ENCODE measurements at places on chromosomes 5 and 9.
A peak's percentile ranks its signal among the peaks of the same experiment; 100 is the strongest.

GRCh38 chr5:61200582-61201155, 38.4 kb upstream of the SMIM15 start:
- DNase-seq, result no peak

DNA sequence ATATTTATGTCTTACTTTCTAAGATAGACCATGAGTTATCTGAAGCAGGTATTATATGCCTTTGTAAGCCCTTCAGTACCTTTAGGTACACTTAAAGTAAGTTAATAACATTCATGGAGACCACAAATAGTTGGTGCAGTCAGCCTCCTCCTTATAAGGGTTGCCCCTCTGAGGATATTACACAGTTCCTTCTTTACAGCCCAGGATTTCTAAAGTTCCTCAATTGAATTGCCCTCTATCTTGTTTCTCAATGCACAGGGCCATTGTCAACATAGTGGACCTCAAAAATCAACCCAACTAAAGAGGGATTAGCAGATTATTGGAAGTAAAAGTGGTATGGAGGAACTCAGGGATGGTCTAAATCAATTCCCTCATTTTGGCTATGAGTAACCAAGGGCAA, 50.3 kb downstream of the HMHB1 start:
- no peak for DNase-seq

DNA sequence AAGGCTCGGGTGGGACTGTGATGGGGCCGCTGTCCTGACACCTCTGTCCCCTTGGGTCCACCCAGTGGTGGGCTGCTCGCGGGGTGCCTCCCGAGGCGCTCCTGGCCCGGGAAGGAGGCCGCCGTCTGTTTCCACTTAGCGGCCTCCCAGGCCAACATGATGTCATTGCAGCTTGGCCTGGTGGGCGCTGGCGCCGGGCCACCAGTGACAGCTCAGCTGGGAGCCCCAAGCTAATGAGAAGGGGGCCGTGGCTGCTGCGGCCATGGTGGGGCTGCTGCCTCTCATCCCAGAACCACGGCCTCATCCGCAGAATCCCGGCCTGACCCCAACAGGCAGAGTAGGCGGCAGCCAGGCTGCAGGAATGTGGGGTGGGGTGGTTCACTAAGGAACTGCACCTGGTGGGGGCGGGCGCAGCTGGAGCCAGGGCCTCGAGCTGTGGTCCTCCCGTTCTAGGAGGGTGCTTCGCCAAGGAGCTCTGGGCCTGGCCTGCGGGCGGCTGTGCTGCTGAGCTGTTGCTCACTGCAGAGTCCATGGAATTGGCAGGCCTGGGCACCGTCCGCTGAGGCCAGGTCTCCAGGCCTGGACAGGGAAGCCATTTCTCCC, 123.5 kb upstream of the COL5A1 start:
- DNase-seq, result peak; percentile 88

DNA sequence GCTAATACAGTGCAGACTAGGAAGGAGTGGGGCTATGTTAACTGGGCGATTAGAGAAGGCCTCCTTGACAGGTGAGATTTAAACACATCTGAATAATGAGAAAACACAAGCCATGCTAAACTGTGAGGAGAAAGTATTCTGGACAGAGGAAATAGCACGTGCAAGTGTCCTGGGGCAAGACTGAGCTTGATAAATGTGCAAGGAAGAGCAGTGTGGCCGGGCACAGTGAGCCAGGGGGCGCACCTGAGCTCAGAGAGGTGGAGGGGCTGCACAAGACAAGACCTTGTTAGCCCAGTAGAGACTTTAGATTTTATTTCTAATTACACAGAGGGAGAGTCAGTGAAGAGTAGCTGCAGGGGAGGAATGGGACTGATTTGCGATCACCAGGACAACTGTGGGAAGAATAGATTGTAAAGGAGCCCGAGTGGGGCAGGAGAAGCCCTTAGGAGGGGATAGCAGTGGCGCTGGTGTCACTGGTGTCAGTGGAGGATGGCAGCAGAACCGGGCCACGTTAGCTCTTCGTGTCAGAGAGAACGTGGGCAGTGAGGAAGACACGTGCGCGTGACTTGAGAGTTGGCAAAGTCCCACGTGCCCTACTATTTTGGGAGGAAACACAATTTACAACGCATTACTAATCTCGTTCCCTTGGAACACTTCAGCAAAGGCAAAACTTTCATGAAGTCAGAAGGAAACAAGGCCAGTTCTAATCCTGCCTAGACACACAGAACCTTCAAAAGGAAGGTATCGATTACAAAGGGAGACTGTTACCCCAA, 17.9 kb upstream of the C5orf47 start:
- DNase-seq, result no peak

DNA sequence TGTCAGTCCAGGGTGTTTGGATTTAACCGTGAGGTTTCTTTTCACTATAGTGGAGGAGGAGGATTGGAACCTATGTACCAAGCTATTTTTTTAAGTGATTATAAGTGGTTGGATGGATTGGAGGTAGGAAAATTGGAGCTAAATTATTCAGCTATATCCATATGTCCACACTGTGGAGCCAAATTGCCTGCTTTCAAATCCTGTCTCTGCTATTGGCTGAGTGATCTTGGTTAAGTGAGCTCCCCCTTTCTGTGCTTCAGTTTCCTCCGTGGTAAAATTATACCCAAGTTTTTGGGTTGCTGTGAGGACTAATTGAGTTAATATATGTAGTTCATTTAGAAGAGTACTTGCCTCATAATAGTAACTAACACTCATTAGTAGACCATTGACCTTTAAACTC, 2.5 kb downstream of the CENPP start:
- DNase-seq, result peak; percentile 26

- peak; percentile 85 for DNase-seq
Observed at GRCh38 chr5:142012792-142013388, at the start of gene GNPDA1. GNPDA1 (minus strand) TSS chr5:142013027; CDS start chr5:142012035, 992 bp downstream.

Measured in H7 (cell line).